ENCODE measurements at places on chromosomes 3 and 15.

GRCh38 chr3:104947943-104948342 lies 418.8 kb upstream of the ALCAM start:
- no peak for DNase-seq

GRCh38 chr3:144052275-144052674 lies 80.7 kb downstream of the DIPK2A start:
- DNase-seq, result no peak

DNA sequence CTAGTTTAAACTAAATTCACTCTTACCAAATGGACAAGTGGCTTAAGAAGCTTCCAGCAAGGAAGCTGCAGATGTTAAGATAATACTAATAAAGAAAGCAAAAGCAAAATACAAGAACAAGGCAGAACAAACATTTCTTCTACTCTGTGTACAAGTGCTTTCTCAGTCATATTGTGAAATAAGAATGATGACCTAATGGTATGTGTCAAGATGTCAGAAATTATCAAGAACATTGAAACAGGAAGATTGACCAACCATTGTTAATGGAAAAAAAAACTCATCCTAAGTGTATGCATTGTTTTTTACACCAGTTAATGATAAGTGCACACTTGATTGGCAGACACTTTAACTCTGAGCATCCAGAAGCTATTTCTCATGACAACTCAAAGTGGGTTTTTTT lies 65.4 kb upstream of the P2RY1 start:
- DNase-seq, result no peak

DNA sequence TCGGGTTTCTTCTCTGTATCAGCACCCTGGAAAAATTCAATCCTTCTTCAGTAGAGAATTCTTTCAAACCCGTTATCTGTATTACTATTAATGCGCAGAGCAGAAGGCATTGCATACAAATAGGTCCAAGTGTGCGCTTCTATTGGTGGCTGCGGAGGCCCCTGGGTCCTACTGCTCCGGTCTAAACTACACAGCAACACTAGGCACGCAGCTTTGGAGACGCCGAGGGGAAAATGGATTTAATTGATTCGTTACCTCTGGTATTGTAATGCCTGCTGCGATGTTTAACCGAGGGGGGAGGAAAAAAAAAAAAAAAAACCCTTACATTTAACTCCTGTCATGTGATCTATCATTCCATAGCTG lies at the start of gene ROBO1:
ROBO1 (minus strand) TSS at position 94 of the 363 bp plus-strand sequence.
- DNase-seq, result no peak

- peak; percentile 84 for DNase-seq
Observed at GRCh38 chr15:29270169-29270955, 740 bp upstream of the NSMCE3 start.

- no peak for DNase-seq
Observed at GRCh38 chr3:133932009-133932408, 36.3 kb upstream of the RAB6B start.

GRCh38 chr3:115381931-115382330 lies 234.8 kb upstream of the ZBTB20 start:
- DNase-seq, result no peak

DNA sequence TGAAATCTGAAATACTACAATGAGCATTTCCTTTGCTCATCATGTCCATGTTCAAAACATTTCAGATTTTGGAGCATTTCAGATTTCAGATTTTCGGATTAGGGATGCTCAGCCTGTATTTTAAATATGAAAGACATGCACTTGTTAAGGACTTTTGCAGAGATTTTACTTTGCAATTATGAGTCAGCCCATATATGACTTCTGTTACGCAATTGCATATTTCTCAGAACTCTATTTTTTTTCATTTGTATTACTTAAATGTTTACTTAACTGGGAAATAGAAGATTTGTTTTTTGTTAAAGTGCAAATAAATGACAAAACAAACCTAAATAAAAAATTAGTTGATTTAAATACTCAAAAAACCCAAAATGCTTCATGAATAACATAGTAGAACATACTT lies 376.2 kb downstream of the ZBTB20 start:
- DNase-seq, result no peak

DNA sequence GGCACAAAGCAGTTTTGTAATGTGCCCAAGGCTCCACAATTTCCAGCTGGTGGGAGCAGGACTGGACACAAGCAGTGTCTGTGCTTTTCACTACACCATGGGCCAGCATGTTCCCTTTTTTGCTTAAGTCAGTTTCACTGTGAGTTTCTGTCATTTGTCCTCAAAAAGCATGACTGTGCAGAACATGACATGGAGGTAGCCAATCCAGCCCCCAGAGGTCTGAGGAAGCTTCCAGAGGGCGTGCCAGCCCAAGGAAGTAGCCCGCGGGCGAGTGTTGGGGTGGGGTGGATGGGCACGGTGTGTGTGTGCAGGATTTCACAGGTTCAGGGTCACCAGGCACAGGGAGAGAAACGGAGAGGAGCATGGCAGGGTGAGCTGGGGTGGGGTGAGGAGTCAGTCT lies 8.0 kb upstream of the EEFSEC start:
- DNase-seq, result no peak

DNA sequence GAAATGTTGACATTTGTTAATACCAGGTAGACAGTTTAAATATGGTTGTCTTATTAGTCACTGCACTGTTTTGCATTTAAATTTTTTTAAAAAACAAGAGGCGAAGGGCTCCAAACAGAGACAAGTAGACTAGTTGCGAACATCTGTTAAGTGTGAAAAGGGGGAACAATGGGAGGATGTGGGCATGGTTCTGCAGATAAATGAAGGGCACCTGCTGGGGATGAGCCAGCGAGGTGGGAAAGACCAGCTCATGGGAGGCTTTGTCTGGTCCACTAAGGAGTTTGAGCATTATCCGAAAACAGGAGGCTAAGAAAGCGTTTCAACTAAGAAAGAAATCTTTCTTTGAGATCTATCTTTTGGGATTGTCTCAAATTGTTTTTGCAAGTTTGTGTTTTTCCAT lies 72.7 kb downstream of the FBN1 start:
- no peak for DNase-seq

DNA sequence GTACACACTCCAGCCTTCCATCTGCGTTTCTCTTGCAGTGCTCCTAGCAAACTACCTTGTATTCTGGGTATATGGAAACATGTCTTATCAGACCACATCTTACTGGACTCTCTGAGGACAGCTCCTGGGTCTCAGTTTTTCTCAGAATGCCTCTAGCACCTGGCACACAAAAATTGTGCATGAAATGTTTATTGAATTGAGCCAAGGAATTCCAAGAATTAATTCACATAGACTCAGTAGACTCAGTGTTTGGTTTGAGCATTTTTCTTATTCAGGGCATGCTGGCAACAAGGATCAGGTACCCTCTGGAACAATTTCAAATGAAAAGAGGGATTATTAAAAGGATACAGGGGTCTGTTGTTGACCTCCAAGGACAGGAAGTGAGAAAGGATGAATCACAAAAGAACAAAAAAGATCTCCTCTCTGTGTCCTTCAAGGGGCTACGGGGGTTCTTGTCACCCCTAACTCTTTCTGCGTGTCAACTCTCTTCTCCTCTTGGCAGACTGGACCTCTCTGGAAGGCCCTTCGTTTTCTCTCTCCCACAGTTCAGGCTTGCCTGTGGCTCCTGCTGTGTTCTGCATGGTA lies 270.0 kb upstream of the HES1 start:
- DNase-seq, result no peak

DNA sequence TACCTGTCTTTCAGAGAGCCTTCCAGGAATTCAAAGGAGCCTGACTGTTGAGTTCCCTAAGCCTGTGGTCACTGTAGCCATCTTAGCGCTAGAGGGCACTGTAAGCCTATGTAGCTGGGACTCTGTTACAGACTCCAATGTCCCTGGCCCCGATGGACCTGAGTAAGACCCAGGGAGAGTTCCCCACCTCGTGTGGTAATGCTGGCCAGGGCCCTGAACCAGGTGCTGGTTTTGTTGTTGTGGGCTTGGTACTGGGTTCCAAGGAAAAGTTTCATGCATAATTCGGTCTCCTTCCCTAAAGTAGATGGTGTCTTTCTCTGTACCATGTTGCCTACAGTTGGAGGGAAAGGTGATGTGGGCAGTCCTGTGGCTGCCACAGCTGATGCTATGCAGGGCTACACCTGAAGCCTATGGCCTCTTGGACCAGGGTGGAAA lies 32.4 kb downstream of the CDAN1 start:
- peak; percentile 51 for DNase-seq

- no peak for DNase-seq
Observed at GRCh38 chr15:92453607-92454006, 59.9 kb downstream of the ST8SIA2 start.

GRCh38 chr3:100068826-100069225 lies 45.5 kb downstream of the FILIP1L start:
- DNase-seq, result peak; percentile 67

DNA sequence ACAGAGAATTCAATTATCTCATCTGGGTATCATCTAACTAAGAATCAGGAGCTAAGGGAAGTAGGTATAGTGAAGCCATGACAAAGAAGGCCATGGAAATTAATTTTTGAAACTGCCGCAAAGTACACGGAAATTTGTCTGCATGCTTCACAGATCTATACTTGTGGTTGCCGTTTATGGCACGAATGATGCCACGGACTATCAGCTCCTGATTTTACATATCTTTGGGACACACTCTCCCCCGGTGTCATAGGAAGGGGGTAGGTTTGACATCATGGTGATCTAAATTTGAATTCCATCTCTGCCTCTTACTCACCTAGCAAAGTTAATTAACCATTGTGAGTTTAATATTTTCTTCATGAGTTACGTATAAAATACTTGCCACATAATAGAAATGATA lies 14.0 kb downstream of the ARPP21 start:
- no peak for DNase-seq

DNA sequence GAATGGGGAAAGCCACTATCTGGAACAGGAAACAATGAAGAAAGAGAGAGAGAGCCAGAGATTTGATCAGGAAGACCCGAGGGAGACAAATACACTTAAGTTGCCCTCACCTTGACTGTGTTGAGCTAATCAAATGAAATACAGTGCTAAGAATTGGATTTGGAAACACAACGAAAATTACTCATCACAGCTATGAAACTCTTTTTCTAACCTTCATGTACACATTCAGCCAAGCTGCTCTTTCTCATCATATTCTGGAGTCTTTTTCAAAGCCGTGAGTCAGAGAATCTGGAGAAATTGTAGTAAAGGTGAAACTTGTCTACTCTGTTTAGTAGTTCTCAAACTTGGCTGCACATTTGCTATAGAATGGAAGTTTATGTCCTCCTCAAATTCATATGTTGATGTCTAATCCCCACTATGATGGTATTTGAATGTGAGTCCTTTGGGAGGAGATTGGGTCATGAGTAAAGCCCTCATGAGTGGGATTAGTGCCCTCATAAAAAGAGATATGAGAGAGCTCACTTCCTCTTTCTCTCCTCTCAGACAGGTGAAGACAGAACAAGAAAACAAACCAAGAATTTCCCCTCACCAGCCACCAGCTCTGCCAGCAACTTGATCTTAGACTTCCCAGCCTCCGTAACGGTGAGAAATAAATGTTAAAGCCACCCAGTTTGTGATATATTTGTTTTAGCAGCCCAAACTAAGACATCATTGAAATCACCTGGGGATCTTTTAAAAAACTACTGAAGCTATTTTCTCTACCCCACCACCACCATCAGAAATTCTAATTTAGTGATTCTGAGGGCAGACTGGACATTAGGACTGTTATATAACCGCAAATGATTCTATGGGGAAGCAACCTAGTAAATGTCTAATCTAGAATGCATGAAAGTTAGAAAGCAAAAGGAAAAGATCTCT lies 143.6 kb upstream of the GRM7 start:
- no peak for DNase-seq

DNA sequence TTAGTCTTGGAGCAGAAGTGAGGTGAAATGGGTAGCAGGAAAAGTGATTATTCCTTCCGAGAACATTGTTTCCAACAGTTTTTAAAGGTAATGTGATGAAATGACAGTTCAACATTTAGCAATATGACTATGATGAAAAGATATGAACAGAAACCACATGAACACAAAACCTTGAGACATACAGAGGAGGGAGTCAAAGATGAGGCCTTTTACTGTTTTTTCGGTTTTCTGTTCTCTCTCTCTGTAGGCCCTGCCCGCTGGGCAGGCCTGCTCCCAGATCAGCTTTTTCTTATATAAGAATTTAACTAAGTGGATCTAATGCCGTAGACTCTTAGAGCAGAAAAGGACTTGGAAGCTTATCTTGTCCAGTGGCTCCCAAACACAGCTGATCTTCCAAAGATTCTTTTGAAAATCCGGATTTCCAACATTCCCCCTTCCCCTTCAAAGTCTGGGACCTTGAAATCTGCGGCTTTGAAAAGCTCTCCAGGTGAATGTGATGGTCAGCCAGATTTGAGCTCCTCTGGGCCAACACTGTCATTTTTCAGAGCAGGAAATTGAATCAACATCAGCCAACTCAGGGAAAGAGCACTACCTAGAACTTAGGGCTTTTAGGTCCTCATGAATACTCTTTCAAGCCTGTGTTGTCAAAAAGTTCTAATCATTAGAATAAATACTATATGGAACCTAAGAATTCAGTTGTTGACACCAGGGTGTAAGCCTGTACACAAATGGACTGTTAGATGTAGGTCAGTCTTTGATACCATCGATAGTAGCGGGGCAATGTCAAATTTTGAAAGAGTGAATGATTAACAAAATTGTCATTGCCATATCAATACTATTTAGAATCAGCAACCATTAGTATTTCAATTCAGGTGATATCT lies 372.7 kb downstream of the SHQ1 start:
- no peak for DNase-seq

GRCh38 chr3:49805897-49806701 lies 3.0 kb downstream of the INKA1 start:
- peak; percentile 35 for DNase-seq

DNA sequence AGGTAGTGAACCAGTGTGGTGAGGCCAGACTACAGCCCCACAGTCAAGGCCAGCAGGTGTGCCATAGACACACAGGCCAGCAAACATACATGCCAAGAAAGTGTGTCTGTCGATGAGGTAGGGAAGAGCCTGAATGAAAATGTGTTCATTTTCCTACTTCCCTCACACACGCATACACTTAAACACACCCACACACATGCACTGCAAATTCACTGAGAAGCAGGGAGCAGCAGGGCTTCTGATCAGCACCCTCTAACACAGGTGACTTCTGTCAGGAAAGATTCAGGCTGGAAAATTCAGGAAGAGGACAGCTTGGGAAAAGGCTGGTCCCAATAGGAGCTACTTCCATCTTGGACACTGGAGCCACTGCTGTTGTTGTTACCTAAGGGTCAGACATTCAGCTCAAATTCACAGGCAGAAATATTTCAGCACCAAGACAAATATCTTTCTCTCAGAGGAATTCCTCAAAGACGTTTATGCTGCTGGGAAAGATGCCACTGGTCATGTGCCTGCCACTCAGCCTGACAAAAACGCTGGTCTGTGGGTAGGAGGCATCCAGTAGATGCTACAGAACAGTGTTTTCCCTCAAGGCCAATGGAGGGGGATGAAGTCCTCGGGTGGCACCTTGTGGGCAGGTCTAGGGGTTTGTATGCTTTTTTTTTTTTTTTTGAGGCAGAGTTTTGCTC lies 40.9 kb upstream of the LARS2 start:
- no peak for DNase-seq

Data from naive thymus-derived CD8-positive, alpha-beta T cell (primary cell).